Activated CD4-positive, alpha-beta T cell treated with anti-CD3 and anti-CD28 coated beads for 36 hours (primary cell): ENCODE measurements at places on chromosomes 5 and 9. TPM values are rescaled to one million over a fixed set of nuclear protein-coding genes. Genes with fewer than 3 reads are reported as not detected.

The NOXA1 gene
- total RNA-seq: 0.97 TPM

DNA sequence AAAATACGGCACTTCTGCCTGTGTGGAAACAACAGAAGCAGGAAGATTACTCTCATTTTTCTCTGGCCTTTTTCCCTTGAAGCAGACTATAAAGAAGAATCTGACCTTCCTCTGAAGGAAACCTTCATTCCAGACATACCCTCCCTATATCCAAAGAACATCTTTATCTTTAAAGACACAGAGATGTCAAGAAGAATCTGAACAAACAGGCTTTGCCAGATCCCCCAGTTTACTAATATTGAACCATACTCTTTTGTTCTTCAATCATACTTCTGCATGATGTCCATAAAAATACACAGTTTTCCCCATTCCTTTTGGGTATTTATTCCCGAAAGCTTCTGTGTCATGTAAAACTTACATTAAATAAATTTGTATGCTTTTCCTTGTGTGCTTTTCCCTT is 225.8 kb downstream of the MAT2B start:
- no peaks in the 10 kb centered on the region for H3K27me3 ChIP-seq
- H3K27ac ChIP-seq: no peak overlapping the region
- no peak for DNase-seq
- H3K36me3 ChIP-seq: no peaks in the 10 kb centered on the region

The INSL6 gene
- total RNA-seq: not detected

GRCh38 chr9:16825331-16825725 is 45.1 kb downstream of the BNC2 start:
- no peak overlapping the region for H3K27ac ChIP-seq
- H3K4me3 ChIP-seq: no peak overlapping the region
- H3K36me3 ChIP-seq: no peaks in the 10 kb centered on the region
- peaks cover 15% of the 10 kb centered on the region for H3K27me3 ChIP-seq
- DNase-seq: no peak

DNA sequence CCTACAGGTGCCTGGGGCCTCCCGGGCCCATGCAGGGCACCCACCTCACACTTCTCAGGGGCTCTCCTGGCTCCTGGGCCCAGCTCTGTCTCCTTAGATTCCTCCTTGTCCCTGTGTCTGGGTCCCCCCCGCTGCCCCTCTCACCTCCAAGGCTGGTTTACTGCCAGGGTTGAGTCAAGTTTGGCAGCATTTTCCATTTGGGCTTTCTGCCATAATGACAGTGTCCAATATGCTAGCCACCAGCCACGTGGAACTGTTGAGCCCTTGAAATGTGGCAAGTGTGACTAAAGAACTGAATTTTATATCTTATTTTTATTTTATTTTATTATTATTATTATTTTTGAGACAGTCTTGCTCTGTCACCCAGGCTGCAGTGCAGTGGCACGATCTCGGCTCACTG is 1.9 kb downstream of the TTC16 start:
- H3K36me3 ChIP-seq: no peaks in the 10 kb centered on the region
- peaks cover 20% of the 10 kb centered on the region for H3K4me1 ChIP-seq
- no peaks in the 10 kb centered on the region for H3K27me3 ChIP-seq
- no peak overlapping the region for H3K4me3 ChIP-seq
- no peak for DNase-seq

DNA sequence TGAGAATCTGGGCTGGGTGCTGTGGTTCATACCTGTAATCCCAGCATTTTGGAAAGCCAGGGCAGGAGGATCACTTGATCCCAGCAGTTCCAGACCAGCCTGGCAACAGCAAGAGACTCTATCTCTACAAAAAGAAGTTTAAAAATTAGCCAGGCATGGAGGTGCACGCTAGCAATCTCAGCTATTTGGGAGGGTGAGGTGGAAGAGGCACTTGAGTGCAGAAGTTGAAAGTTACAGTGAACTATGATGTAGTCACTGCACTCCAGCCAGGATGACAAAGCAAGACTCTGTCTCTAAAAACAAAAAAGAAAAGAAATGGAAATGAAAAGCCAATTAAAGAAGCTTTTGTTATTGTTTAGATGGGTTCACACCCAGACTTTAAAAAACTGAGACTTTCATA is 131.6 kb upstream of the RASA1 start:
- H3K4me1 ChIP-seq: peaks cover 5% of the 10 kb centered on the region
- H3K27me3 ChIP-seq: no peaks in the 10 kb centered on the region
- DNase-seq: no peak
- no peaks in the 10 kb centered on the region for H3K36me3 ChIP-seq

The PTGDS gene
- total RNA-seq: not detected

GRCh38 chr9:68883224-68883623 is 130.7 kb downstream of the PRKACG start:
- H3K36me3 ChIP-seq: no peaks in the 10 kb centered on the region
- no peak overlapping the region for H3K4me3 ChIP-seq
- peaks cover 3% of the 10 kb centered on the region for H3K27me3 ChIP-seq
- H3K27ac ChIP-seq: no peak overlapping the region

The SUSD3 gene
- 57.9 TPM for total RNA-seq

- H3K27ac ChIP-seq: no peak overlapping the region
- H3K4me3 ChIP-seq: no peak overlapping the region
Measured at GRCh38 chr5:179834120-179834519, 13.4 kb downstream of the SQSTM1 start.

DNA sequence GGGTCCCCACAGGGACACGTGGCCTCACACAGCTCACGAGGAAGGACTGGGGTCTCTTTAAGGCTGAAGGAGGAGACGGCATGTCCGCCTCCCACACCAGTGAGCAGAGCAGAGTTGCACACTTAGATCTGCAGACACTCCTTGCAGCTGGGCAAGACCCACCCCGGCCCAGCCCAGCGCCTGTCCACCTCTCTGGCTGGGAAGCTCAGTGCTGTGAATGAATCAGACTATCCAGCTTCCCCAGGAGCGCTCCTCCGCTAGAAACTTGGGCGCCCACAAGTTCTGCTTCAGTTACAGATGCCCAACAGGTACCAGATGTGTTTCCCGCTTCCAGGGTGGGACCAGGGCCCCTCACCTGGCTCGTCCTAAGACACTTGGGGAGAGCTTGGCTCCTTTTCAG is 78.9 kb downstream of the NSUN2 start:
- H3K27ac ChIP-seq: no peak overlapping the region
- no peak for DNase-seq
- no peak overlapping the region for H3K4me3 ChIP-seq

- no peaks in the 10 kb centered on the region for H3K4me1 ChIP-seq
- no peak for DNase-seq
- H3K4me3 ChIP-seq: no peak overlapping the region
- no peak overlapping the region for H3K27ac ChIP-seq
Measured at GRCh38 chr9:72753266-72753893, 199.5 kb downstream of the ALDH1A1 start.

The FBXO4 gene
- total RNA-seq: 22.3 TPM

The GLDC gene
- total RNA-seq: 0.95 TPM

DNA sequence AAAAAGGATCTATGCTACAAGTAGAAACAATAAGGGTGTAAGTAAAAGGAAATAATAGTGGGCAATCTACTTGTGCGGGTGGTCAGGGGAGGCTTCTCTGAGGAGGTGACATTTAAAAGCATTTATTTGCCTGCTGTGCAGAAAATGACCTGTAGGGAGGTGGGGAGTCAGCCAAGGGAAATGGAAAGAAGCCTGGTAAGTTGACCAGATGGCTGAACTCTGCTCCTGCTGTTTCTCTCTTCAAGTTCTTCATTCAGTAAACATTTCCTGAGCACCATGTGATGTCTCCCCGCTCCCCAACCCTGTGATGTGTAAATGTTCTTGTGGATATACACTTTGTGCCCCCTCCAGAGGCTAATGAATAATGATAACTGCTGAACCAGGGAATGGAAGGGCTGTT is 9.9 kb upstream of the SPIN1 start:
- H3K27me3 ChIP-seq: peaks cover 2% of the 10 kb centered on the region
- DNase-seq: no peak
- H3K36me3 ChIP-seq: no peaks in the 10 kb centered on the region
- no peaks in the 10 kb centered on the region for H3K4me1 ChIP-seq
- no peak overlapping the region for H3K4me3 ChIP-seq
- H3K27ac ChIP-seq: no peak overlapping the region

DNA sequence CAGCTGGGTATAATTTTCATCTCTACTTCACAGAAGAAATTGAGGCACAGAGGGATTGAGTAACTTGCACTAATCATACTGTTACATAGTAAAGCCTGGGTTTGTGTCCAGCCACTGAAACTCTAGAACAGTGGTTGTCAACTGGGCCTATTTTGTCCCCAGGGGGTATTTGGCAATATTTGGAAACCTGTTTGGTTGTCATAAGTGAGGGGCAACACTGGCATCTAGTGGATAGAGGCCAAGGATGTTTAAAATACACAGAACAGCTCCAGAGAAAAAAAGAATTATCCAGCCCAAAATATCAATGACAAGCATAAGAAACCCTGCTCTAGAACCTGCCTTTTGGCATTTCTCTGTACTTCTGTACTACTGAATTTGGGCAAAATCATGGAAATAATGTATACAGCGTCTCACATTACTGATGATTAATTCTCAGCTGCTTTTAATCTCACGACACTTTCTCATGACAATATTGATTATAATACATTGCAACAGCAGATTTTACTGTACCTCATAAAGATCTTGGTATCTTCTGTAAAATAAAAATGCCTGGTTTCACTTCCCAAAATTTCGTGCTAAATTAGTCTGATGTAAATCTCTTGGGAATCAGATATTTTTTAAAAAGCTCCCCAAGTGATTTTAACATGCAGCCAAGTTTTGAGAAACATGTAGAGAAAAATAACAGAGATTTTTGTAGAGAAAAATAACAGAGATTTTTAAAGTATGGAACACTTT is 112.7 kb downstream of the RORB start:
- H3K27me3 ChIP-seq: peaks cover 10% of the 10 kb centered on the region
- H3K36me3 ChIP-seq: no peaks in the 10 kb centered on the region
- no peak overlapping the region for H3K27ac ChIP-seq
- no peak for DNase-seq
- H3K4me3 ChIP-seq: no peak overlapping the region

DNA sequence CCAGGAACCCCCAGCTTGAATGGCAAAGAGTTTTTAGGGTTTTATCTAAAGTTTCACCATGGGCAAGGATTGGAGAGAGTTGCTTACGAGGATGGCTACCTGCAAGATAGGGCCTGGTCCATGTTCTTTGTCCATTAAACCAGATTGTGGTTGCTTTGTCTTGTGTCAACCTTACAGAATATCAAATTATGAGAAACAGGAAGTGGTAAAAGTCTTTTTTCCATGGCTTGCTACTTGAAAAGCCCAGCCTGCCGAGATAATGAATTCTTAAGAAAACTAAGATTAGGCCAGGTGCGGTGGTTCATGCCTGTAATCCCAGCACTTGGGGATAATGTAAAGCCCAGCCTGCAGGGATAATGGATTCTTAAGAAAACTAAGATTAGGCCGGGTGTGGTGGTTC is 24.4 kb downstream of the ZNF474 start:
- peaks cover 18% of the 10 kb centered on the region for H3K4me1 ChIP-seq
- no peaks in the 10 kb centered on the region for H3K27me3 ChIP-seq
- DNase-seq: no peak
- no peak overlapping the region for H3K4me3 ChIP-seq

GRCh38 chr5:9380109-9380508 is 165.8 kb downstream of the SEMA5A start:
- H3K4me3 ChIP-seq: no peak overlapping the region
- no peak overlapping the region for H3K27ac ChIP-seq
- H3K27me3 ChIP-seq: no peaks in the 10 kb centered on the region
- H3K4me1 ChIP-seq: no peaks in the 10 kb centered on the region
- H3K36me3 ChIP-seq: no peaks in the 10 kb centered on the region
- DNase-seq: no peak
